ENCODE measurements at places on chromosomes 1 and 21.

- DNase-seq: no peak
These were observed 19.9 kb upstream of the LDLRAP1 start for GRCh38 chr1:25523542-25523941.

GRCh38 chr1:30735668-30736498 is 12.5 kb upstream of the MATN1 start:
- no peak for DNase-seq

DNA sequence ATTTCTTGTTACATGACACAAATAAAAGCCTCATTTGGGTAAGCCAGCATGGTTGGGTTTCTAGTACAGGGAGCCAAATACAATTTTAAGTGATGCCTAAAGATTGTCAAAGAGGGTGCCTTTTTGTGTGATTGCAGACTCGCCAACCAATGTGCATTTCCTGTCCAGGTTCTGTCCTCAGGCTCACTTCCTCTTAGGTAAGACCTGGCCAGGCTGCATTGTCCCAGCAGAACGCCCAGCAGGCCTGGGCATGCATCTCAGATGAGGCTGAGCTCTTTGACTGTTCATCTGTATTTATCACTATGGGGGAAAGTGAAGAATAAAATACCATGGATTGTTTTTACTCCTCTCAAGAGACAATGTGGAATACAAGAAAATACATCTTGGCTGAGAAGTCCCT is 49.7 kb downstream of the KCNC4 start:
- DNase-seq: no peak

- no peak for DNase-seq
These were observed 97.7 kb upstream of the S1PR1 start for GRCh38 chr1:101139130-101139529.

- no peak for DNase-seq
These were observed 50.3 kb upstream of the TARBP1 start for GRCh38 chr1:234529095-234529949.

DNA sequence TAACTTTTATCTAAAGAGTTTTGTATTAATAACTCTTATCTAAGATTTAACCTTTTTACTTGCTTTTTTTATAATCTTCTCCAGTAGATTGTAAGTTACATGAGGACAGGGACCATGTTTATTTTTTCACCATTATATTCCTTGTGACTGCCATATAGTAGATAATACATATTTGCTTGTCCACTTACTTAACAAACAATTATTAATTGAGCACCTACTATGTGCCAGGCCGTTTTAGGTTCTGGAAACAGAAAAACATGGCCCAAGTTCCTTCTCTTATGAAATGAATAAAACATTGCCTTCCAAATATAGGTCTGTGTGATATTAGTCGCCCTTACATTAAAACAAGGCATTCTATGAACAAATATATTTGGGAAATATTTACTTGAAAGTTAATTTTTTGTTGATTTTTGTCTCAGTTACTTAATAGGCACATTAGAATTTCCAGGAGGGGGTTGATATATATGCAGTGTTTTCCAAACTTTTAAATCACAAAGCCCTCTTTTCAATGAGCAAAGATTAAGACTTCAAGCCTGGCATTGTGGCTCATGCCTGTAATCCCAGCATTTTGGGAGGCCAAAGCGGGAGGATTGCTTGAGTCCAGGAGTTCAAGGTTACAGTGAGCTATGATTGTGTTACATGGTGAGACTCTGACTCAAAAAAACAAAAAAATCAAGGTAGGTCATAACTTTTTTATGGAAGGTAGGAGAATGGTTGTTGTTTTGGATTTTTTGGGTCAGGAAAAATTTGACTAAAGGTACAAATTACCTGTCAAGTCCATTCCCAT is 22.7 kb downstream of the CDKN2C start:
- no peak for DNase-seq

DNA sequence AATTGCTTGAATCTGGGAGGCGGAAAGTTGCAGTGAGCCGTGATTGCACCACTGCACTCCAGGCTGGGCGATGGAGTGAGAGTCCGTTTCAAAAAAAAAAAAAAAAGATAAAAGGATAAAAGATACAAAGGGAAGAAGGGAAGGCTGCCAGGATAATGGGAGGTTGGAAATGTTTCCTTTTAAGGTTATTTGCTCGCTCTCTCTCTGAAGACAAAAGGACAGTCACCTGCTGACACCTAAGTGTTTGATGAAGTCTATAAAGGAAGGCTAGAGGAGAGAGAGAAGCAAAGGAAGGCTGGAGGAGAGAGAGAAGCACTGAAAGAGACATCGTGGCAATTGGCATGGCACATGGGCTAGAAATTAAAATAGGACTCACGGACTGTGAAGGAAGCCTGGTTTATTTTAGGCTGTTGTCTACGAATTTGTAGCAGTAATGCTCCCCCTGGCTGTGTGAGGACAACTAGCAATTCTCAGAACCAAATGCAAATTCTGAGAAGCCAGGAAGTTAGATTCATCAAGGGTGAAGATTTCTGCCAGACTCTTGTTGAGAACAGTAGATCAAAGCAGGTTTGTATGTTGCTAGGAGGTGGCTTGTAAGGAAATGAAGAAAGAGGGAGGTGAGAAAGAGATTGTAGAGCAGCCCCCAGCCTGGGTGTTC is 154.2 kb downstream of the ZP4 start:
- no peak for DNase-seq

- no peak for DNase-seq
These were observed 311.0 kb upstream of the CXADR start for GRCh38 chr21:17201741-17202260.

GRCh38 chr1:227318853-227319607 is 738 bp upstream of the CDC42BPA start:
- DNase-seq: peak; percentile 46

DNA sequence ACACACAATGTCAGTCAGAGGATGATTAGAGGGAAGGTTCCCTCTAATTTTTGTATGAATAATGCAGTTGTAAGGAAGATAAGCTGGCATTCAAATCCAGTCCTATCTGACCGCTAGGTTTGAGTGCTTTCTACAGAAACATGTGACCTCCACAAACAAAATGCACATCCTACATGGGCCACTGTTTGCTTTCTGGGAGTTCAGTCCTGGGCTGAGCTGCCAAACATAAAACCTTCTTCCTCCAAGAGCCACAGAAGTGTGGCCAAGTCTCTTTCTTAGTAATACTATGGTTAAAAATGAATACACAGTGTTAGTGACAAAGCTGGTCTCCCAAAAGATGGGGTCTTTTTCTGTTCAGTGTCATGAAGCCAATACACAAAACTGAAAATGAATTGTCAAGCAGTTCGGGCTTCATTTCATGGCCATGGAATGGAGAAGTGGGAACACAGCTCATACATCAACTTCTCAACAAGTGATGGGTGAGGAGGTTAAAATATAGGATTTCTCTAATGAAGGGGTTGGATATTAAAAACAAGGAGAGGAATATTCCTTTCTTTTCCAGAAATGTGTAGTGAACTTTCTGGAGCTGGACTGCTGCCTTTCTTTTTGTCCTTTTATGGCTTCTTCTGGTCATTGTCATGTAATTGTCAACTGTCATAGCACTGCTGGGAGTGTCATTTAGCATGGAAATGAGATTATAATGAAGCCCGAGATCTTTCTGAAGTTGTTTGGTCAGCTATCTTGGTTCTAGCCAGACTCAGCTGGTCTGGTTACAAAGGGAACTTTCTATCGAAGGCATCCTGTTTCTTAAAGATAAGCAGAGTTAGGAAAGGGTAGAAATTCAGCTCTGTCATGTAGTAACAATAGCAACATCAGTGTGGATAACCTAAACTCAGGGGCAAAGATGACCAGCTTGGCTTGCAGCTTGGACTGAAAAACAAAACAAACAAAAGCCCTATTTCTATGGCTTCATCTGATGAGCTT is 135.1 kb downstream of the CHD1L start:
- no peak for DNase-seq

DNA sequence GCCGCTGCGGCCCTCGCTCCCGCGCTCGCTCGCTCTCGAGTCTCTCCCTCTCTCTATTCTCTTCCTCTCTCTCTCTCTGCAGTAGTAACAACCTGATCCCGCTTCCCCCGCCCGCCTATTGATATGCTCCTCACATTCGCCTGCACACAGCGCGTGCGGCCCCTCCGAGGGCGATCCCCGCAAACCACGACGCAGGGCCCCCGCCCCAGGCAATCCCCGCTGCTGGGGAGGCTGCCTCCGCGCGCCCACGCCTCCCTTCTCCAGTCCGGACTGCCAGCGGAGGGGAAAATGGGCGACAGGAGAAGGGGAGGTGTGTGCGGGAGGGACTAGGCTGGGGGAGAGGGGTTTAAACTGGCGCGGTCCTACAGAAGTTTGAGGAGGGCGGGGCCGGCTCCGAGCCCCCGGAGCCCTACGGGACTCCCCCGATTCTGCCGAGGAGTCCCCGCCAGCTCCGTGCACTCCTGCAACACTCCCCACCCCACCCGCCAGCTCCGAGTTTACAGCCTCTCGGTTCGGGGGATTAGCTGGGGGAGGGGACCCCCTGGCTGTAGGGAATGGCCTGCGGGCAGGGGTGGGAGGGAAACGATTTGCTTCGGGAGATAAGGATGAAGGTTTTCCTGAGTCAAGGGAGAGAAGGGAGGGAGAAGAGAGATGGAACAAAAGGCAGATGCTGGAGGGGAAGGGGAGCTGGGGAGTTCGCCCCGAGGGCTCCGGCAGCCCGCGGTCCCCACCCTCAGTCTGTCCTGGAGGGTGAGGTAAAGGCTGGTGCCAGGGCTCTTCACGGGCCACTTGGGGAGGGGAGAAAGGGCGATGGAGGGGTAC is 66.6 kb downstream of the SYT2 start:
- no peak for DNase-seq

DNA sequence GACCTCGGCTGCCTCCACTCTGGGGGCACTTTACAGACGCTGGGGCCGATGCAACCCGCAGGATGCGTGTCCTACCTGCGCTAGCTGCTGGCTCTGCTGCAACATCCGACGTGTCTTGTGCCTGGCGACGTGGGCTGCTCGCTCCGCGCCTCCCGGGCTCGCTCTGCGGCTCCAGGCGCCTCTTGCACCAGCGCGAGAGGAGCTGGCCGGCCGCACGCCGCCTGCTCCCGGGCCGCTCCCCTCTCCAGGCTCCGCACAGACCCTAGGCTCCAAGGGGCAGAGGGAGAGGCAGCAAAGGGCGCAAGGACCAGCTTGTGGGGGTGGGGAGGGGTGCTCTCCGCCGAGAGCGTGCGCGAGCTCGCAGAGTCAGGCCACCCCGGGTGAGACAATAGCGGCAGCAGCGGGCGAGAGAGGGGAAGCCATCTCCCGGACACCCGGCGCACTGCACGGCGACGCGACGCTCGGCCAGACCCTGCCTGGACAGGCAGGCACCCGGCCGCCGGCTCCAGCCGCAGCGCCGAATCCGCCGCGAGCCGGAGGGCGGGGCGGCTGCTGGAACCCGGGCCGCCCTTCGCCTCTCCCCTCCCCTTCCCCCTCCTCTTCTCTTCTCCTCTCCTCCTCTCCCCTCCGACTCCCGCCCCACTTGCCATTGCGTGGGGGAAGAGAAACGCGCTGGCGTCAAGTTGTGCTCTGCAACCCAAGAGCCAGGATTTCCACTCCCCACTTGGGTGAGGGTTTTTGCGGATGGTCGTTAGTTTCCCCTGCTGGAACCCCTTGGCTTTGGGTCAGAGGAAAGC is at the start of gene PIK3C2B:
Gene PIK3C2B (minus strand): TSS at position 525 of the 797 bp plus-strand sequence. CDS start 25,003 bp downstream, outside the sequence.
- DNase-seq: peak; percentile 86

GRCh38 chr1:212190169-212190568 is 95.0 kb upstream of the PPP2R5A start:
- DNase-seq: no peak

DNA sequence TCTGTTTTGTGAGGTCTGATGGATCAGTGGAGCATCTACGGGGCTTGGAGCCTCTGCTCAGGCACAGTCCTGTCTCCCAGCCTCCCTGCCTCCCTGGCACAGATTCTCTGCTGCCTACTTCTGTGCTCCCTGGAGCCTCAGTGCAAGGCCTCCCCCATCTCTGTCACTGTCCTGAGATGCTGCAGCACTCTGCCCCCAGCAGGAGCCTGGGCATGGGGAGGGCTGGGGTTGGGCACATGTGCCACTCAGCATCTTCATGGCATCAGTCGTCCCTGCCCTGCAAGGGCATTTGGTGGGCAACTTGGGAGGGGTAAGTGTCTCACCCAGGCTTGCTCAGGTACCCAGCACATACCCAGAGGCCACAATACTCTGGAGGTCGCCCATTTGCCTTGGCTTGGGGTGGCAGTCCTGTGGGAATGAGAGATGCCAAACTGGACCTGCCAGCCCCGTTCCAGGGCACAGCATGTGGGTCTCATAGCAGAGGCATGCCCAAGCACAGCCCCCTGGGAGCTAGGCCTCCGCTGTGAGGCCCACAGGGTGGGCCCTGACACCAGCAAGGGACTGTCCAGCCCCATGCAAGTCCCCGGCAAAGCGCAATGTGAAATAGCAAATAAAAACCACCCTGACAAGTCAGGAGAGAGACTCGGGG is 28.7 kb downstream of the PADI3 start:
- no peak for DNase-seq

GRCh38 chr1:231936983-231937775 is 310.6 kb downstream of the DISC1 start:
- DNase-seq: no peak

- no peak for DNase-seq
These were observed 2.3 kb upstream of the HMGCS2 start for GRCh38 chr1:119771016-119771415.

DNA sequence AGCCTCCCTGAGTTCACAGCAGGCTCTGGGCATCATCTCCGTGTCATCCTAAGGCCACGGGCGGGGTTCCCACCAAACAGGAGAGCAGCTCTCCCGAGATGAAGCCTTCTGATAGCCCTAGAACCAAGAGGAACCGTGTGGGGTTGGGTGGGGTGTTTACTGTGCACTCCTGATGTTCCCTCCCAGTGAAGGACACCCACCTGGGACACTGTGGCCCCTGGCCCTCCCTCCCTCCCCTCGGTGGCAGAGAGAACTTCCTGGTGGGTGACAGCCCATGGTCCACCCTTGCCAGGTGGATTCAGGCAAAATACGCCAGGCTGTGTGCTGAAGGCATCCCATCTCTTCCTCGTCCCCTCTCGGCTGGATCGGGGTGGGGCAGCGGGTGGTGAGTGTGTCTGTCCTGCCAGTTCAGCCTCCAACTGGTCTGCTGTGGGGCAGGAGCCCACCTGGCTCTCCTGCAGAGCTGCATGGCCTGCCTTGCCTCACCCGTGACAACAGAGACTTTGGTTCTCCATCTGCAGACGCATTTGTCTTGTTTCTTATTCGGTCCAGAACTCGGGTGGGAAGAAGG is 15.6 kb upstream of the C1orf174 start:
- no peak for DNase-seq

DNA sequence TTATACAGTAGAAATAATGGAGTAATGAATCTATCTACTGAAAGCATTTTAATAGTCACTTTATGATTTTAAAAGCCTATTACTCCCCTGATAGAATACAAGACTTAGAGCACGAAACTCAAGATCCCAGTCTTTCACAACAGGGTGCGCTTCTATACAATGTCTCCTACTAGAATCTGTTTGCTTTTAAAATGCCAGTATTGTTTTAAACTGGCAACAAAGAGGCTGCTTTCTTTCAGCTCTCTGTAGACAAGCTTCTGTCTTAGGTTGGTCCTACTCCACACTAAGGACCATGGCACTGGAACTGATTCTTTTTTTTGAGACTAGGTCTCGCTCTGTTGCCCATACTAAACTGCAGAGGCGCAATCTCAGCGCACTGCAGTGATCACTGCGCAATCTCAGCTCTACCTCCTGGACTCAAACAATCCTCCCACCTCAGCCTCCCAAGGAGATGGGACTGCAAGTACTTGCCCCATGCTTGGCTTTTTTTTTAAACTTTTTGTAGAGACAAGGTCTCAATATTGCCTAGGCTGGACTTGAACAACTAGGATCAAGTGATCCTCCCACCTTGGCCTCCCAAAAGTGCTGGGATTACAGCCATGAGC is 4.8 kb downstream of the DCAF8 start:
- no peak for DNase-seq

Measured in NCI-H1048 (cell line).